Stimulated activated CD4-positive, alpha-beta T cell treated with anti-CD3 and anti-CD28 coated beads, Interleukin-15, amount 100 ng/mL, for 24 hours (primary cell): ENCODE measurements at places on chromosomes 4 and X.

DNA sequence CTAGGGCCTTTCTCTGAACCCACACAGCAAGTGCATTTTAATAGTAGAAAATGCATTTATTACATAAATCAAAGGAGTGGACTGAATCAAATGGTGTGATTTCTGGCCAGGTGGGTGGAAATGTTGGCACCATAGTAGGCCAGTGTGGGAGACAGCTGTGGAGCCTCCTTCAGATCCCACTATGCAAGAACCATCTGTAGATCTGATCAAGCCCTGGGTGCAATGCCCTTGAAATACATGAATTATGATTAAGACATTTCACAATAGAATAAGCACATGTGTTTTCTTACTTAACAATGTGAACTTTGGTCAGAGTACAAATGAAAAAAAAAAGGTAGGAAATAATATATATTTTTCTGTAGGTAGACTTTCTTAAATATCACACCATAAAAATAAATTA, 204.3 kb downstream of the PCDH7 start:
- no peak for DNase-seq

DNA sequence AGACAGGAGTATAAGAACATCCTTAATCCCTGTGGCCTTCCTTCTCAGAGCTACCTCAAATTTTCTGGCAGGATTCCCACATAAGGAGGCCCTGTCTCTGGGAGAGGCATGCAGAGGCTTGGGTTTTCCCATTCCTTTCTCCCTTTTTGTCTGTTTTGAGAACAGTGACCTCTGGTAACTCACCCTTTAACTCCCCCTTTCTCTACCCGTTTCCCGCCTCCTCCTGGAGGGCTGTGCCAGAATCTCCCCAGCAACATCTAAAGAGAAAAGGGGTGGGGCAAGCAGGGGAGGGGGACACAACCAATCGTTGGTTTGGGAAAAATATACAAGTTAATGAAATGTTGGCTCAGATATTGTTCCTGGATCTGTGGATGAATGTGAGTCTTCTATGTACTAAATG, 303.7 kb upstream of the IRS4 start:
- DNase-seq, result no peak

DNA sequence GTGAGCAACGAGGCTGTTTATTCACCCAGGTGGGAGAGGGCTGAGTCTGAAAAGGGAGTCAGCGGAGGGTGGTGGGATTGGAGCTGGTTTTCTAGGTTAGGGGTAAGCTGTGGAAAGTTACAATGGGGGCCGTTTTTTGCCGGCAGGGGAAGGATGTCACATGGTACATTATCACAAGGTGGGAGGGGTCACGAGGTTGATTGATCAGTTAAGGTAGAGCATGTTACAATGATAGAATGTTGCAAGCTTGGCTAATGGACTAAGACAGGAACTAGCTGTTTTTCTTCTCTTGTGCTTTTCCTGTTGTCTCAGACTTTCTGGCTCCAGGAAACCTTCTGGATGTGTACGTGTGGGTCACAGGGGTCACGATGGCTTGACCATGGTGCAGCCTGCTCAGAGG, 536.3 kb upstream of the HTR2C start:
- no peak for DNase-seq

GRCh38 chr4:71524756-71525155, 185.9 kb downstream of the SLC4A4 start:
- DNase-seq, result no peak

- DNase-seq, result no peak
These were observed 18.6 kb downstream of the AFM start for GRCh38 chr4:73499996-73500765.

- DNase-seq, result no peak
These were observed 42.5 kb downstream of the LAMP2 start for GRCh38 chrX:120426599-120426998.

DNA sequence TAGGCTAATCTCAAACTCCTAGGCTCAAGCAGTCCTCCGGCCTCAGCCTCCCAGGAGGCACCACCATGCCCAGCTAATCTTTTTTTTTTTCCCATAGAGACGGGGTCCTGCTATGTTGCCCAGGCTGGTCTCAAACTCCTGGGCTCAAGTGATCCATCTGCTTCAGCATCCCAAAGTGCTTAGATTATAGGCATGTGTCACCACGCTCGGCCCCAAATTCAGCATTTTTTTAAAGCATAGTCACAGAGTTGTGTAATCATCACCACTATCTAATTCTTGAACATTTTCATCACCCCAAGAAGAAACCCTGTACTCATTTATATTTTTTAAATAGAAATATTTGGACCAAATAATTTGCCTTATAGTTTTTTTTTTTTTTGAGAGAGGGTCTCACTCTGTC, 10.3 kb downstream of the CENPI start:
- DNase-seq, result no peak

GRCh38 chr4:66034262-66034661, 364.0 kb upstream of the EPHA5 start:
- DNase-seq, result no peak

GRCh38 chr4:158170691-158171561, 1.9 kb downstream of the GASK1B start:
- peak; percentile 46 for DNase-seq

- DNase-seq, result no peak
These were observed 265.4 kb downstream of the BMPR1B start for GRCh38 chr4:95023110-95023509.

GRCh38 chr4:82248903-82249632, 124.7 kb downstream of the HNRNPD start:
- DNase-seq, result no peak

- no peak for DNase-seq
These were observed 92.6 kb upstream of the PPP3CA start for GRCh38 chr4:101439926-101440325.

- no peak for DNase-seq
These were observed 805.3 kb upstream of the EPHA5 start for GRCh38 chr4:66475596-66475995.

DNA sequence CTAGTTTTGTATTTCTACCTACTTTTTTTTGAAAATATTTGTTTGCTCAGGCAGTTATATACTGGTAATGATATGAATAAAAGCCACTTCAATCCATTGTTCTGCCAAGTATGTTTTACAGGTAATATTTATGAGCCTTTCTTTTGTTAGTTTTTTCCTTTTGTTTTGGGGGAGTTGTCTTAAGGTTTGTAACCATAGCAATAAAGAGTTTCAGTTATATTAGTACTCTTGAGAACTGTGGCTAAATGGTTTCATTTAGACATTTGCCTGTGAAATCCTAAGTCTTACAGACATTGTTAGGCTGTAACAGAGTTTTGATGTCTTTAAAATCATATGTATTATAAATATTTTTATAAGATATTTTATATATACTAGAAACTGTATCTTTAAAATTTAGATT, 150.1 kb downstream of the DIPK2B start:
- DNase-seq, result no peak

DNA sequence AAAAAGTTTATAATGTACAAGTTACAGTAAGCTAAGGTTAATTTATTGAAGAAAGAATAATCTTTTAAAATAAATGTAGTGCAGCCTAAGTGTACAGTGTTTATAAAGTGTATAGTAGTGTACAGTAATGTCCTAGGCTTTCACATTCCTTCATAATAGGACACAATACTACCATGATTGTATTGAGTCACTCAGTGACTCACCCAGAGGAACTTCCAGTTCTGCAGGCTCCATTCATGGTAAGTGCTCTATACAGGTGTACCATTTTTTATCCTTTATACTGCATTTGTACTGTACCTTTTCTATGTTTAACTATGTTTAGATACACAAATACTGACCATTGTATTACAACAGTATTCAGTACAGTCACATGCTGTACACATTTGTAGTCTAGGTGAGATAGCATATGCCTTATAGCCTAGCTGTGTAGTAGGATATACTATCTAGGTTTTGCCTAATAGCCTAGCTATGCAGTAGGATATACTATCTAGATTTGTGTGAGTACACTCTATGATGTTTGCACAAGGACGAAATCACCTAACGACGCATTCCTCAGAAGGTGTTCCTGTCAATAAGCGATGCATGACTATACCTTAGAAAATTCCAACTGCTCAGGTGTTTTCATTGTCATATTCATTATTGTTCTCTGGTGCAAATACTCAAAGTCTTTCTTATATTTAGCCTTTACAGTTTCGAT, 5.5 kb upstream of the TMEM255A start:
- no peak for DNase-seq

GRCh38 chrX:33160273-33160672, 51.1 kb downstream of the DMD start:
- DNase-seq, result no peak

GRCh38 chr4:107853444-107854355, 29.0 kb downstream of the SGMS2 start:
- DNase-seq, result no peak

DNA sequence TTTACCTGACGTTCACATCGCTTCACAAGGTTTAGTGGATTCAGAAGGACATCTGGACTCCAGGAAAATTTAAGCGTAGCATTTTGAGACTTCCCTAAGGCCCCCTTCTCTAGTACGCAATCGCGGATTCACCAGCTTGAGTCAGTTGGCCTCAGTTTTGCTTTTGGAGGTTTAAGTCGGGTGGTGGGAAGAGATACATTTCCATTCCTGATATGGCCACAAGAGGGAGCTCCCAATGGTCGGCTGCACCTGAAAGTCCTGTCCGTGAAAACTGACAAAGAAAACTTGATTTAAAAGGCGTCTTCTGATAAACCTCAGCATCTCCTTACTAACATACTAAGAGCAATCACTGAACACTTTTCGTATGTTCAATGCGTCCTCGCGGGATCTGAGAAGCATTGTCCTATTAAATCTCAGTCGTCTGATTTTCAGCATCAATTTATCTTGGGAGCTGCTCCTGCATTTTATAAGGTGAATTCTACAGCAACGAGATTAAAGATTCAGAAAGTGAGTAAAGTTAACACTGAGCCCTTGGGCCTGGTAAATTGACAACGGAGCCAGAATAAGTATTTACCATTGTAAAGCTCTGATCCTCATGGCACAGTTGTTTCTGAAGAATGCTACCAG, 50.6 kb downstream of the LGI2 start:
- DNase-seq, result peak; percentile 55

DNA sequence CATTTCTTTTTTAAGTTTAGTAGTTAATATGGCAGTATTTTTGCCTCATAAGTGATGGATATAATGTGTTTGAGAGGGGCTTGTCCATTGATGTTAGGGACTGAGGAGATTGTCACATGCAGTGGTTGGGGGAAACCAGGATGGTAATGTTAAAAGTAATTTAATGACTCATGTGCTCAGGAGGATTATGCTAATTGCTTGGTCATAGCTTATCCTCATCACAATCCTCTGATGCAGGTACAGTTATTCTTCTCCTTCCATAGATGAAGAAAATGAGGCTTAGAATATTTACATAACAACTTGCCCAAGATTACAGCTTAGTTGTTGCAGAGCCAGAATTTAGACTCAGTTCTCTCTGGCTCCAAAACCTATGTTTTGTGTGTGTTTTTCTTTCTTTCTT, 94.4 kb upstream of the SCML1 start:
- DNase-seq, result no peak

GRCh38 chr4:162163892-162164759, at the start of gene FSTL5:
FSTL5 (minus strand) TSS chr4:162164000; CDS start chr4:162111396, 52,604 bp downstream.
- DNase-seq, result peak; percentile 52

DNA sequence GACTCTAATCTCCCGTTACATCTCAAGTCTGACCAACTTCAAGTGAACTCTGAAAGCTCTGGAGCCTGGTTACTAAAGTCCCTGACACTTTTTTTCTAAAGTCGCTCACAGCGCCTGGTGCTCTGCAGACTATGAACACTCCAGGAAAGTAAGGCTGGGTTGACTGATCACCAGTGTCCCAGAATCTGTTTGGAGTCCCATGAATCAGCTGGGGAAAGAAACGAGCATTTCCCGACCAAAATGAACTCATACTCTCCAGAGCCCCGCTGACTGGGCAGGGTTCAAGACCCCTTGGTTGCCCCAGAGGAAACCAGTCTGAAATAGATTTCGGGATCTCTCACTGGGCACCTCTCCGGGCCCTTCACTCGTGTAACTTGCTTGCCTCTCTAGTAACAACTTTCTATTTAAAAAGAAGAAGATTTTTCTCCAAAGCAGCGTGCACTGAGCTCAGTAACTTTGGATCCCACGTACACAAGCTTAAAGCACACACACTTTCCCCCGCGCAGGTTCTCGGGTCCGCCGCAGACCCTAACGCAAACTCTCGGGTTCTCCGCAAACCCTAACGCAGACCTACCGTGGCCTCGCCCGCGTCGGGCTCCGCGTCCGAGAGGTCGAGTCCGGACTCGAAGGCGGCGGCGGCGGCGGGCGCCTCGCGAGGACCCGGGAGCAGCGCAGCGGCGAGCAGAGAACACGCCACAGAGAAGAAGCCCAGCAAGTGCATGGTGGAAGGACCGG, 964 bp downstream of the VEGFC start:
- peak; percentile 1 for DNase-seq

- no peak for DNase-seq
These were observed 659.7 kb downstream of the CENPC start for GRCh38 chr4:66885501-66886165.

GRCh38 chr4:48970471-48970921, 15.6 kb upstream of the CWH43 start:
- DNase-seq, result peak; percentile 14

GRCh38 chr4:118969359-118969758, 80.7 kb downstream of the SYNPO2 start:
- DNase-seq, result no peak

DNA sequence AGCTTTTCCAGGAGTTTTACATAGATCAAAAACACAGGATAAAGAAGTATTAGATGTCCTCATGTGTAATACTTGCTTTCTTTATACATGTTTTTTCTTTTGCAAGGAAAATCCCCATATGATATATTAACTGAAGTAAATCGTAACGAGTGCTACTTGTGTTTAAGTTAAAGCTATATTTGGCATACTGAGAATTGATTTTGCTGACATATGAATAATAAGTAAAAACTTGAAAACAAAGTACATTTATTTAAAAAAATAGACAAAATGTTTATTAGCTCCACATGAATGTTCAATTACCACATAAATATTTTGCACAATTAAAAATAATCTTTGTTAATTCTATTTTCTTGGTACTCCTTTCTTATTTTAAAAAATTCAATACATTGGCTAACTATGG, 884.7 kb downstream of the FSTL5 start:
- DNase-seq, result no peak

DNA sequence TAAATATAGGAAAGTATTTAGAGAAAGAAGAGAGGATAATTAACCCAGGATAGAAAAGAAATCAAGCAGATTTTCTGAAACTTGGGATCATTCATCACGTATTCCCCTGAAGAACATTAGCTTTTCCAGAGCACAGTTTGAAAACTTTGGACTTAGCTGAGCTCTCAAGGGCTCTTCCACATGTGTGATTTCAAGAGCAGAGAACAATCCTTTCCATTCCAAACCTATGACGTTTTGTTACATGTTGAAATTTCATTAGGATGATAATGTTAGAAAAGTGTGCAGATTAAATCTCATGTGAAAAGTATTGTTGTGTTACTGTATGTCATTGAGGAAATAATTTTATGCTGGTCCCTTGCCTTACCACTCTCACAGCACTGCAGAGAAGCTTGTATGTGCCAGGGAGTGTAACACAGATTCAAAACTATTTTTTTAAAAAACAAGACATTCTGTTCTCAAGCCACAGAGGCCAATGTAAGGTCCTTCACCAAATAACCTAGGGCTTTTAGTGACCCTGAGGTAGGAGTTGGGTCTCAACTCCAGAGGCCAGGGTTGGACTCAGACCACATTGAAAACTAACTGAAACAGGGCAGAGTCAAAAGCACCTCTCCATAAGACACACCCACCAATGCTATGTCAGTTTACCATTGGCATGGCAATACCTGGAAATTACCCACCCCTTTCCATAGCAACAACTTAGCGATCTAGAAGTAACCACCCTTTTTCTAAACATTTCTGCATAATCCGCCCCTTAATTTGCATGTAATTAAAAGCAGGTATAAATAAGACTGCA, 141.3 kb downstream of the ANXA5 start:
- no peak for DNase-seq
